Stimulated activated CD4-positive, alpha-beta T cell treated with anti-CD3 and anti-CD28 coated beads, Interleukin-1b, Interleukin-23, amount 100 ng/mL, for 48 hours (primary cell): ENCODE measurements at places on chromosomes 12 and 14.

GRCh38 chr12:13073173-13073572, 29.0 kb downstream of the FAM234B start:
- DNase-seq = no peak

GRCh38 chr12:88057994-88058718, 29.0 kb upstream of the C12orf50 start:
- DNase-seq = no peak

- DNase-seq = peak; percentile 31
These were observed 26.9 kb downstream of the BATF start for GRCh38 chr14:75549169-75549568.

DNA sequence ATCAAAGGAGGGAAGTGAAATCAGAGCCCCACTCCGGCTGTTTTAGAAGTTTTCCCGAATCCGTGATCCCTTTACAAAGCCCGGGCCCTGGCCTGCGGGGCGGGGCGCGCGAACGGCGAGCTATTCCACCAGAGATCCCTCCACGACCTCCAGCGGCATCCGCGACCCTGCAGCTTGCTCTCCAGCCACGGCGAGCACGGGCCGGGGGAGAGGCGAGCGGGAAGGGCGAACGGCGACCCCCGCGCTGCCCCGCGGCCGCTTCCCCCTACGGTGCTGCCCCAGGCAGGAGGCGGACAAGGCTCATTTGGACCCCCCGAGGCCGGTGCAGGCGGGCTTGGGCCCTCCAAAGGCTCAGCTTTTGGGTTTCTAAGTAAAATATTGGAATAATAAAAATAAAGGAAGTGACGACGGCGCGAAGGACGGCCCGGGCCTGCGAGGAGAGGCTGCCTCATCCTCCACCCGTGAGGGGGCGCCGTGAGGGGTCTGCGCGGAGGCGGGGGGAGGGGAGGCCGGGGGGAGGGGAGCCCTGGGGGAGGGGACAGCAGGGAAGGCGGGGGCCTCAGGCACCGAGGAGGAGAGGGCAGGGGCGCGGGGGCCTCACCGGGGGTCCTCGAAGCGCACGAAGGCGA, 613 bp downstream of the SRSF9 start:
- DNase-seq = no peak

DNA sequence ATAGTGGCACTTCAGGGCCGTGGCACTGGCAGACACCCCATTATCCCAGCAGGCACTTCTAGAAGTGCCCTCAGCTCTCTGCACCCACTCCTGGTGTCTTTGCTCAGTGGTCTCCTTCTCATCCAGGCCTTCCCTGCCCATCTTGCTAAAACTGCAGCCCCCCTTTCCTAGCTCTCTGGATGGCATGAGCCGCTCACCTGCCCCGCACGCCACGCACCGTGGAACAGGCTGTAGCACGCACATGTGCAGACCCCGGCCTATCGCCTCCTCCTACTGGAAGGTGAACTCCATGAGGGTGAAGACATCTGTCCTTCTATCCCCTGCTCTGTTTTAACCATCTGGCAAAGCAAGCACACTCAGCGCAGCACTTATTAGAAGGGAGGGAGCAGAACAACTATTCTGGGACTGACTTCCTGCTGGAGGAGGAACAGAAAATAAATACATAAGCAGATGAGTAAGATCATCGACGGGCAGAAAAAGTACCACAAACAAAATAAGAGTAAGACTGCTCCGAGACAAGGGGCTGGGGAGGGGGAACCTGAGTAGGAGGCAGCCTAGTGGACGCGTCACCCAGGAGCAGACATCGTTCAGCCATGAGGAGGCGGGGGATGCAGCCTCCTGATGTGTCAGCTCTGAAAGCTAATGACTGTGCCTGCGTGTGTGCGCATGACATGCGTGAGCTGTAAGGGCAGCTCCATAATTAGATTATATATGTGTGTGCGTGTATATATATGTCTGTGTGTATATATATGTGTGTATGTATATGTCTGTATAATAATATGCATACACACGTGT, 7.8 kb upstream of the FZD10 start:
- no peak for DNase-seq

- no peak for DNase-seq
These were observed 1108.6 kb downstream of the LRFN5 start for GRCh38 chr14:42715316-42715715.

DNA sequence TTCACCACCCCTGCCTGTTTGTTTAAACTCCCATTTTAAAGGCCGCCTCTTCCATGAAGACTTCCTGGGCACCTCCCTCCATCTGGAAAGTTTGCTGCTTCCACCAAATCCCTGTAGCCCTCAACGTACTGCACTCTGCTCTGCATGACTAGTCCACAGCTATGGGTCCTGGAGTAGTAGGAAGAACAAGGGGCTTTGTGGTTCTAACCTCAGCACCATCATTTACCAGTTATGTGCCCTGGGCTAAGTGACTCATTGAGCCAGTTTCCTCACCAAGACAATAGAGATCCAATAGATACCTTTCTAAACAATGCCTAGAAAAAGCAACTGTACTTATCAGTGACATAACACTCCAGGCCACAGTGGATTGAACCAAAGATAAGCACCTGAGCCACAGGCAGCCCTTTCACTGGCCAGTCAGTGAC, 8.5 kb upstream of the LTBP2 start:
- DNase-seq = peak; percentile 48

- DNase-seq = peak; percentile 57
These were observed 127.9 kb upstream of the TMEM132D start for GRCh38 chr12:130031571-130032189.

GRCh38 chr12:62519043-62519442, 52.4 kb downstream of the MON2 start:
- no peak for DNase-seq

GRCh38 chr12:52149651-52150241, 42.1 kb downstream of the KRT80 start:
- DNase-seq = no peak

DNA sequence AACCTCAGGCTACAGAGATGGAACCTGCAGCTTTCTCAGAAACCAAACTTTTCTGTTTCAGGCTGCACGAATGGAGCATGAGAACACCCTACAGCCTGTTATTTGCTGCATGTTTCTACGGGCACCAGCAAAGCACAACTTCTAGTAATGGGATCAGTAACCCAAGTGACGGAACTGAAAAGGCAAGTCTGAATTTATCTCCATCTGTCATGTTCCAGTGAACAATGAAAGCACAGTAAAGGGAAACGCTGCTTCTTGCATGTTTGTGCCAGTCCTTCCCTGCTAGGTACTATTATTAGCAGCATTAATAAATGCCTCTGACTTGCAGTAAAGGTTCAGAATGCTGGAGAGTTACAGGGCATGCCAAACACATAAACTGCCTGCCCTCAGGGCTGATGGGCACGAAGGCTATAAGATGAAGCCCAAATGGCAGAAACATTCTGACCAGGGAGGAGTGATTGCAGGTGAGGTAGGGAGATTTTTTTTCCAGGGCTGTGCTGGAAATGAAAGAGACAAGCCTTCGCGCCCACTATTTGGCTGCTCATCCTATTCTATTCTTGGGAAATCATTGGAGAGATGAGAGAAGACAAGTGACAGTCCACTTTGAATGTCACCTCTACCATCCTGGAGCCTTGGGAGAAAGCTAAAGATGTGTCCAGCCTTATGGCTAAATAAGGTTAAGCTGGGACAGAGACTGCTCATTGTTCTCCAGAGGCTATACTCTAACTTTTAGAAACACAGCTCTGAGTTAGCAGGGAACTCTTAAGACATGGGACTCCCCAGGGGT, 100.4 kb upstream of the PLXNC1 start:
- DNase-seq = no peak

DNA sequence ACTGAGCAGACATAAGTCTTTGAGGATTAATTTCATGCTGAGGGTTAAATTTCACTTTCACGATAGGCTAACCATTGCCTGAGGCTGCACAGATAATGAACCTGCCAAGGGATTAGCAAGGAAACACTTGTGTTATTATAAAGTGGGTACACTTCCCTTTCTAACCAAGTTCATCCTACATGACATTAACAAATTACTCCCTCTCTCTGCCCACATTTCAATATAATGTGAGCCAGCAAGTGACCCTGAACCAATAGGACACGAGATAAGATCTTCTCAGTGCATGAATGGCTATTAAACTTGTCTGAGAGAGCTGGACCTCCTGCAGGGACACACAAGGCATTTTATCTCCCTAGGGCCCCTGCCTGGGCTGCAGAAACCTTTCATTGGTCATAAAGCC, 173.5 kb downstream of the PAX9 start:
- DNase-seq = no peak

- no peak for DNase-seq
These were observed 1.7 kb downstream of the C1QL4 start for GRCh38 chr12:49335118-49335954.

- no peak for DNase-seq
These were observed 28.1 kb downstream of the TMEM121 start for GRCh38 chr14:105554523-105554922.

DNA sequence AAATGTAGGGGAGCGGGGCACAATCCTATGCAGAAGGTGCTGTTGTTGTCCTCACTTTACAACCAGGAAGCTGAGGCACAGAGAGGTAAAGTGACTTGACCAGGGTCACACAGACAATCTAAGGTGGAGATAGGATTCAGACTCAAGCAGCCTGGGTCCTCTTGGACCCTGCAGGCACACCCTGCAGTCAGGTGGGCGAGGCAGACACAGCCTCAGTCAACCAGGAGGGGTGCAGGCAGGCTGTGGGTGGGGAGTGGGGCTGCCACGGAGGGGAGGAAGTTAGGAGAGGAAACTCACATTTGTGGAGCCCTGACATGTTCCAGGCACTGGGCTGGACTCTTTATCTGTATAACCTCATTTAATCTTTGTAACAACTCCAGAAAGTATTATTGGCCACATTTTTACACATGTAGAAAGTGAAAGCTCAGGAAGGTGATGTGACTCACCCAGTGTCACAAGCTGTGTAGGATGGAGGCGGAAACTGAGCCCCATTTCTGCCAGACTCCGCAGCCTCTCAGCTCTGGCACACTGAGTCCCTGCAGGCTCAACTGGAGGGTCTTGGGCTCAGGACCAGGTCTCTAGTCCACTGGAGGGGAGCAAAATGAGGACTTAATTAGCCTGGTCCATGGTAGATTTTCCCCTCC, 24.9 kb upstream of the CHGA start:
- peak; percentile 54 for DNase-seq
